ENCODE measurements at places on chromosomes 3 and 15.

- no peak for DNase-seq
Measured at GRCh38 chr3:85780806-85781205, 822.0 kb downstream of the CADM2 start.

- no peak for DNase-seq
Measured at GRCh38 chr15:77808075-77808474, 175.4 kb upstream of the LINGO1 start.

DNA sequence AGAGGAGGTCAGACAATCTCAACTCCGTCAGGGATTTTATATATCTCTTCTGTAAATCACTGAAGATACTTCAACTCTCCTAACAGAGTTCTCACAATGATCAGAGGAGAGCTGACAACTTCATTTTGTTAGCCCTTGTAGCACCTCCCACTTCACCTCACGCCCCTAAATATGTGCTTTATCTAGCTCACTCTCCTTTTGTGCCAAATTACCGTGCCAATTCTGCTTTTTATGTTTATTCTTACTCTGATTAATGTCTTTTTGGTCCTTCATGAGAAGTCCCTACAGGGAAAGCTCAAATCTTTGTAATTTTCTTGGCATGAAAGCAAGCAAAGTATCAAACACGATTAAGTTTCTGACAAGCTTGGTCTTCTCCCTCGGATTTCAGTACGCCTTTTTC is 636.1 kb upstream of the NAALADL2 start:
- no peak for DNase-seq

DNA sequence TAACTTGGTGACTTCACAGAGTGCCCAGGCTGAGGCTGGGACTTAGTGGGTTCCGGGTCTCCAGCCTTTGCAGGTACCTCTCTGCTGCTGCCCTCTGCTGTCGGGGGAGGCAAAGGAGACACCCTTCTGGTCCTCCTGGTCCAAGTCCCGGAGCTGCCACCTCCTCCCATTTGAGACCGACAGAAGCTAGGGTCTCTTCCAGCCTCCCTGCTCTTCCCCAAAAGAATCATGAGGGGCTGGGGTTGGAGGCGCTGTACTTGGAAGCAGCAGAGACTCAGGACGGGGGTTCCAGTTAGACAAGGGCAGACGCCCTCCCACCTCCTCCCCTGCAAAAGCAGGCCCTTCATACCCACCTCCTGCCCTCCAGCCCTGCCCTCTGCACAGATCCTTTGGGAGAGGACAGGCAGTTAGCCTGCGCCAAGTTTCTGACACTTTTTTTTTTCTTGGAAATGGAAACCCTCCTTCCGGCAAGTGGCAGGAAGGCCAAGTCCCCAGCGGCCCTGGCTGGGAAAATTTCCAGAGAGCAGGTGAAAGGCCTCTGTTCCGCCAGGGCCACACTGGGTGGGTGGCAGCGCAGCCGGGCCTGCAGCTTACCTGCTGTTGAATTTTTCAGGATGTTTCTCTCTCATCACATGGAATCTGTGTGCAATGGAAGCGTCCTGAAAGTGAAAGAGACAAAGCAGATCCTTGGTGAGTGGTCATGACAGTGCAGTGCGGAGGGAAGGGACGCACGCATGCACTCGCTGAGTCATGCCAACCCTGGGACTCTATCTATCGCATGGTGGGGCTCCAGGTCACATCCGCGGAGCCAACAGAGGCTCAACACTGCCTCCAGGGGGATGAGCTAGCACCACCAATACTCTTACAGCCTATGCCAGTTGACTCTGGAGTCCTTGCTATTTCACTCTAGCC is 119.9 kb downstream of the DGKG start:
- no peak for DNase-seq

DNA sequence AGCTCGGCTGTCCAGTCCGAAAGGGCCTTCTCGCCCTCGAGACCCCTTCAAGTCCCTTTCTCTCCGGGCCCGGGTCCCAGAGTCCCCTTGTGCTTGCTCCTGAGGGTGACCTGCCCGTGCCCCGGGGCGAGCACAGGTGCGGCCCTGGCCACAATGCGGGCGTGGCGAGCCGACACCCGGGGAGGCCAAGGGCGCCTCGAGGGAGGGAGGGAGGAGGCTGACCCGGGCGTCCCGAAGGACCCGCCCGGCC is 810 bp upstream of the MEF2A start:
- no peak for DNase-seq
